ENCODE measurements at places on chromosomes 6 and 20.

- no peak overlapping the region for H3K4me3 ChIP-seq
- H3K27ac ChIP-seq, result no peak overlapping the region
- H3K36me3 ChIP-seq, result peaks cover 2% of the 10 kb centered on the region
- H3K4me1 ChIP-seq, result no peaks in the 10 kb centered on the region
These were observed 74.4 kb downstream of the TRAM2 start for GRCh38 chr6:52502306-52503029.

DNA sequence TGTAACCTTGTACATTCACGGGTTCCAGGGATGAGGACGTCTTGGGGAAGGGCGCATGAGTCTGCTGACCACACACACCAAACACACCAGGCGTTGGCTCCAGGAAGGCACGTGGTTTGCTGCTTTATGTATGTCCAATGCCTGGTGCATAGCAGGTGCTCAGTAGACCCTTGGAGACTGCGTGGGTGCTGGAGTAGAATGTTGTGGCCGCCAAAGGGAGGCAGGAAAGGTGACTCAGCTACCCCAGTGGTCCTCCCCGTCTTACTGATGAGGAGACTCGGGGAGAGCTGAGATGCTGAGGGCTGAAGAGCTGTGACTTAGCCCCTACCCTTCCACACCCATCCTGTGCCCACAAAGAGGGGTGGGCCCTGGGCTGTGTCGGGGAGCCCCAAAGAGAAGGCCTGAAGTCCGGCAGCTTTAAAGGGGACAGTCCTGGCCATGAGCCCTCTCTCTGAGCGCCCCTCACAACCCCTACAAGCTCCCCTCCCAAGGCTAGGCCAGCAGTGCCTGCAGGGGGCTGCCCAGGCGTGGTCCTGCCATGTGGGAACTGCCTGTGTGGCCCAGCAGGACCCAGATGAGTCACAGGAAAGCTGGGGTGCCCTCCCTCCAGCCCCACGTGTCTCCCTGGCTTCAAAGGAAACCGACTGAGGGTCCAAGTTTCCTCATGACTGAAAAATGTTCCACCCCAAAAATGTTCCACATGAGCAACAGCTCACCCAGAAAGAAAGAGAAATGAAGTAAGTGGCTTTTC is 28.0 kb upstream of the PTGIS start:
- peaks cover 75% of the 10 kb centered on the region for H3K4me1 ChIP-seq
- H3K27ac ChIP-seq, result peak overlapping the region; percentile 100
- H3K4me3 ChIP-seq, result peak overlapping the region; percentile 90
- DNase-seq, result peak; percentile 68
- peaks cover 74% of the 10 kb centered on the region for H3K36me3 ChIP-seq

GRCh38 chr20:25079171-25079570 is 2.8 kb downstream of the VSX1 start:
- H3K27ac ChIP-seq, result no peak overlapping the region
- H3K4me1 ChIP-seq, result peaks cover 10% of the 10 kb centered on the region
- no peak overlapping the region for H3K4me3 ChIP-seq
- H3K36me3 ChIP-seq, result no peaks in the 10 kb centered on the region

DNA sequence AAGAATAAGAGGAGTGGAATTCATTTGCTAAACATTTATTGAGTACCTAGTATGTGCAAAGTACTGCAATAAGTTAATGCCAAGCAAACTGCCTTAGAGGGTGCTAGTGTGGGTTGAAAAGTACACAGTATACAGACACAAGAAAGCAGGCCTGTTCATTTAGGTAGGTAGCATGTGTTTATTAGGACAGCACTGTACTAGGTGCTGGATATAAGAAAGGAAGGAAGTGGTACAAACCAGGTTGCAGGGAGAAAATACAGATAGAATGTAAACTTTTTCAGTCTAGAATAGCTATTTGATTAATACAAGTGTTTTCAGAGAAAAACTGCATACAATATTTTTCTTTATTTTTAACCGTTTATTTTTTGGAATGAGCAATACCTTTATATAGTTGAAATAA is 68.1 kb downstream of the PHF20 start:
- H3K36me3 ChIP-seq, result peaks cover 39% of the 10 kb centered on the region
- H3K4me3 ChIP-seq, result no peak overlapping the region
- no peak for DNase-seq
- H3K4me1 ChIP-seq, result peaks cover 17% of the 10 kb centered on the region
- no peak overlapping the region for H3K27ac ChIP-seq
- H3K27me3 ChIP-seq, result no peaks in the 10 kb centered on the region

DNA sequence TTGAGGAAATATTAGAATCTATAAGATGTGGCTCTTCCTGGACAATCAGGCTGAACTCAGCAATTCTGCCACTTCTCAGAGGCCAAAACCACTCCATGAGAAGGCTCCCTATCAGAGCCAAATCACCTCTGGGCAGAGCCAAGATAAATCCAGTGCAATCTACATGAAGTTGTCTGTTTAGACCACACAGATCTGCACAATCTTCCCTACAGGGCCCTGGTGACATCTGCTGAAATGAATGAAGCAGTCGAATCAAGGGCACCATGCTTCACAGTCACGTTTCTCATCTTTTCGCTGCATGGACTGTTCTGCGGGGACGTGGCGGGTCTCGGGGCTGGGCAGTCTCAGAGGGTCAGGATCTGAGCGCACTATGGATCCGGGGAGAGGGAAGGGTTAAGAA is 60.1 kb upstream of the CD93 start:
- no peaks in the 10 kb centered on the region for H3K36me3 ChIP-seq
- H3K4me3 ChIP-seq, result no peak overlapping the region
- H3K27me3 ChIP-seq, result peaks cover 5% of the 10 kb centered on the region
- no peak for DNase-seq

Data from activated T-helper 2 cell treated with anti-CD3 and anti-CD28 coated beads, Interferon-gamma antibody, Interleukin-2, Interleukin-4, amounts not matched to agents 10 μg/mL and 5 μg/mL and 100 μg/mL, durations not matched to agents 14 hours and 24 hours and 36 hours (primary cell).